WERI-Rb-1 (cell line): ENCODE measurements at places on chromosomes 16 and 17.
A peak's percentile ranks its signal among the peaks of the same experiment; 100 is the strongest.

GRCh38 chr16:974001-974601, 3.3 kb upstream of the LMF1 start:
- DNase-seq, result no peak

DNA sequence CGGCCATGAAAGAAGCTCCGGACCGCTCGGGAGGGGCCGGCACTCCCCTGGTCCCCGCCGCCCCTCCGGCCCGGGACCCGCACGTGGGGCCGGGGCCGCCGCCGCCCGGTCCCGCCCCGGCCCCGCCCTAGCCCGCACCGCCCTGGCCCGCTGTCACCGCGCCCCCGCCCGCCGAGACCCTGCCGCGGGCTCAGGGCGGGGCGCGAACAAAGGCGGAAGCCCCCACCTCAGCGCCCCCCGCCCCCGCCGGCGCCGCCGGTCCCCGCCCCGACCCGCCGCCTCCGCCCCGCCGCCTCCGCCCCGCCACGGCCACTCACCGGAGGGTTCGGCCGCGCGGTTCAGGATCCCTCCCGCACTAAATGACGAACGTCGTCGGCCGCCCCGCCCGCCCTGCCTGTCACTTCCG, at the start of gene ARHGDIA:
ARHGDIA (minus strand) TSS at position 357 of the 406 bp plus-strand sequence. CDS start 1,407 bp downstream, outside the sequence.
- no peak for DNase-seq

GRCh38 chr16:4762205-4762604, 4.8 kb downstream of the ZNF500 start:
- DNase-seq, result no peak

GRCh38 chr17:66725956-66726355, 109.0 kb upstream of the CACNG5 start:
- no peak for DNase-seq

DNA sequence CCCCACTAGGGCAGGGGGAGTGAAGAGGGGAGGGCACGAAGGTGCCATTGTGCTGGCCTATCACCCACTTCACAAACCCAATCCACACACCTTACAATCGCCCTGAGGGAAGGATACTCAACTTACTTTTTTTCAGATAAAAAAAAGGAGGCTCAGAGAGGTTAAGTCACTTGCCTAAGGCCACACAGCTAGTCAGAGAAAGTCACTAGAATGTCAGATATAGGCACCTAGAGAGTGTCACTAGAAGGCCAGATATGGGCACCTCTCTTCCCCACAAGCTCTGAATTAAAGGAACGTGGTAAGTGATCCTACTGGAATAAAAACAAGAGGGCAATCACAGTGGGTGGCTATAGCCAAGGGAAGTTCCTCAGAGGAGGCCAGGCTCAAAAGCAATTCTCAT, 204.5 kb upstream of the ASIC2 start:
- no peak for DNase-seq

- peak; percentile 23 for DNase-seq
Measured at GRCh38 chr17:17467720-17468119, 9.1 kb upstream of the MED9 start.

GRCh38 chr17:76510831-76511244, 9.6 kb upstream of the RHBDF2 start:
- DNase-seq, result peak; percentile 67

DNA sequence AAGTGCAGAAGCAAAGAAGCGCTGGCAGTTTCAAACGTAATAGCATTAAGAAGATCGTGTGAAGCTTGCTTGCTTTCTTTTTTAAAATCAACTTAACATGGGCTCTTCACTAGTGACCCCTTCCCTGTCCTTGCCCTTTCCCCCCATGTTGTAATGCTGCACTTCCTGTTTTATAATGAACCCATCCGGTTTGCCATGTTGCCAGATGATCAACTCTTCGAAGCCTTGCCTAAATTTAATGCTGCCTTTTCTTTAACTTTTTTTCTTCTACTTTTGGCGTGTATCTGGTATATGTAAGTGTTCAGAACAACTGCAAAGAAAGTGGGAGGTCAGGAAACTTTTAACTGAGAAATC, 17.4 kb upstream of the RAB11FIP4 start:
- no peak for DNase-seq

DNA sequence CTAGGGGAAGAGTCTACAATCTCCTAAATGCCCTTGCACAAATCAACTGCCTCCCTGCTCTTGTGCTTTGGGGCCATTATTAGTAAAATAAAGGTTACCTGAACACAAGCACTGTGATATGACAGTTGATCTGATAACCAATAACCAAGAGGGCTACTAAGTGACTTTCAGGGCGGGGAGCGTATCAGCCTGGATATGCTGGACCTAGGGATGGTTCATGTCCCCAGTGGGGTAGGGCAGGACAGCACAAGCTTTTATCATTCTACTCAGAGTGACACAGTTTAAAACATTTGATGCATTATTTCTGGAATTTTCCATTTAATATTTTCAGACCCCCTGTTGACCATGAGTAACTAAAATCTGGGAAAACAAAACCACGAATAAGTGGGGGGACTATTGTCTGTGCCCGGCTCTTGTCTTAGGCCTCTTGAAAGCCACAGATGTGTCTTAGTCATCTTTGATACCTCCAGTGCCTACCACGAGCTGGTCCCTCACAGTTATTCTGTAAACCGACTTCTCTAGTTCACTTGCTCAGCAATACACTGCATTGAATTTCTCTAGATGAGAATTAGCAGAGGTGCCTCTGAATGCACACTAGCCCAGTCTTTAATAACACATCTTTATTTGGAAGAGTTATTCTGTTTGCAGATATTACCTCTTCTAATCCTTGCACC, 94.6 kb upstream of the DHX40 start:
- no peak for DNase-seq

DNA sequence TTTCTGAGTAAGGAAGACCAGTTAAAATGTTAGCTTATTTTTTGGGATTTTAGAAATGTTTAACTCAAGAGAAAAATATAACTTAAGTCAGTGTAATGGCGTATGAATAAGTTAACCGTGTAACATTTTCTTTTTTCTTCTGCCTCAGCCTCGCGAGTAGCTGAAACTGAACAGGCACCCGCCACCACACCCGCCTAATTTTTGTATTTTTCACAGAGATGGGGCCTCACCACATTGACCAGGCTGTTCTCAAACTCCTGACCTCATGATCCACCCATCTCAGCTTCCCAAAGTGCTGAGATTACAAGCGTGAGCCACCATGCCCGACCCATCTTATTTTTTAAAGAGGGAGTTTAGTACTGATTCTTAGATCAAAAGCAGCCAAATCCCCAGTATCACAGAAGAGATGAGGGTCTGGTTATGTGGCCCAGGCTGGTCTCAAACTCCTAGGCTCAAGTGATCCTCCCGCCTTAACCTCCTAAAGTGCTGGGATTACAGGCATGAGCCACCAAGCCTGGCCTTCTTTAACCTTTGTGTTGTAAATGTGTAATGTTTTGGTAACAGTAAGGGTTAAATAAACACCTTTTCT, 16.8 kb downstream of the PITPNC1 start:
- DNase-seq, result no peak
